ENCODE measurements at places on chromosomes 2 and 18.
A peak's percentile ranks its signal among the peaks of the same experiment; 100 is the strongest.

- peak; percentile 57 for DNase-seq
These were observed 1.4 kb downstream of the DNAJC10 start for GRCh38 chr2:182717416-182717815.

- no peak for DNase-seq
These were observed 83.4 kb downstream of the TTC27 start for GRCh38 chr2:32711219-32711618.

- DNase-seq = no peak
These were observed 31.1 kb downstream of the NAB1 start for GRCh38 chr2:190679813-190680591.

- DNase-seq = no peak
These were observed 67.2 kb upstream of the RAB6C start for GRCh38 chr2:129912066-129912820.

- DNase-seq = no peak
These were observed 396.3 kb downstream of the CBLN2 start for GRCh38 chr18:72147830-72148229.

DNA sequence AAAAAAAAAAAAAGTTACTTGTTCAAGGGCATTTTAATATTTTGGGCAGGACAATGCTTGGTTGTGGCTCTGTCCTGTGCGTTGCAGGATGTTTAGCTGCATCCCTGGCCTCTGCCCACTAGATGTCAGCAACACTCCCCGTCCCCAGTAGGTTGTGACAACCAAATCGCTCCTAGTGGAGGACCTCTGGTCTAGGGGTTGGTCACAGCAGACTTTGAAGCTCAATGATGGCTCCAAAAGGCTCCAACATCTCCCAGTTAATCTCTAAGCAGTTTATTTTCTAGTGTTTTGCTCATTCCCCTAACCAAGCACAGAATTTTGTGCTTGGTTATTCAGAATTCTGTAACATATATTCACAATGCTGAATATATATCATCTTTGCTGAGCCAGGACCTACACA lies 67.0 kb downstream of the CHRNA1 start:
- peak; percentile 18 for DNase-seq

DNA sequence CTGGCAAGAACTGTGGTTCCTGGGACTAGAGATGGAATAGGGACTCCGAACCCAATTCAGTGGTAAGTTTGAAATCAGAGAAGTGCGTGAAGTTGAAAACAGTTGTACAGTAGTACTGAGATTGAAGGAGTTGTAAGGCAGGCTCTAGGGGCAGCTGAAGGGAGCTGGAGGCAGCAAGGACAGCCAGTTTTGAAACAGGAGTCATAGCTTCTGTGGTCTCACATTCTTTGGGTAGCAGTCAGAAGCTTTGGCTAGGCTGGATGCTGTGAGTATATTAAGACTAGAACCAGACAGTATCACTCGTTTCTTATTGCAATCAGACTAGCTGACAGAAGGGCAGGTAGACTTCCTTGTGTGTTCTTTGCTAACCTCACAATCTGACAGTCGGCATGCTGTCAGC lies 64.5 kb upstream of the ADAM23 start:
- no peak for DNase-seq

DNA sequence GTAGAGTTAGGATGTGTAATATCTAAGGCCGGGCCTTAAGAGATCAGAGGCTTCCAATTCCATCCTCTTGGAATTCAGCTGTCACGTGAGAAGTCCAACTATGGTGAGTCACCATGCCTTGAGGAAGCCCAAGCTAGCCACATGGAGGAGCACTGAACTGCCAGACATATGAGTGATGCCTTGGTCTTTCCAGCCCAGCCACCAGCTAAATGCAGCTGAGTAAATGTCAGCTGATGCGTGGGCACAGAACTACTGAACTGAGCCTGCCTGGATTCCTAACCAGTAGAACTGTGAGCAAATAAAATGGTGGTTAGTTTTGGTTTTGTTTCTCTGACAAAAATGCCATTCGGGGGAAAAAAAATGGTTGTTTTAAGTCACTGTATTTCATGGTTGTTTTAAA lies 153.7 kb upstream of the SERTAD2 start:
- peak; percentile 63 for DNase-seq

DNA sequence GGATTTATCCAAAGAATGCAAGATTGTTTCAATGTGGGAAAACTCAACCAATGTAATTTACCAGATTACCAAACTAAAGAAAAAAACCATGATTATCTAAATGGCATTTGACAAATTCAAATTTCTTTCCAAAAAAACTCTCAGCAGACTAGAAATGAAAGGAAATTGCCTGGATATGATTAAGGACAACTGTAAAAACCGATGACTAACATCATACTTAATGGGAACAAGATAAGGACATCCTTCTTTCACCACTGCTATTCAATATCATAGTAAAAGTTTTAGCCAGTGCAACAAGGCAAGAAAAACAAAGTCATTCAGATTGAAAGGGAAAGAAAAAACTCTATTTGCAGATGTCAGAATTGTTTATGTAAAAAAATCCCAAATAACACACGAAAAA lies 4.4 kb upstream of the CCDC150 start:
- no peak for DNase-seq

DNA sequence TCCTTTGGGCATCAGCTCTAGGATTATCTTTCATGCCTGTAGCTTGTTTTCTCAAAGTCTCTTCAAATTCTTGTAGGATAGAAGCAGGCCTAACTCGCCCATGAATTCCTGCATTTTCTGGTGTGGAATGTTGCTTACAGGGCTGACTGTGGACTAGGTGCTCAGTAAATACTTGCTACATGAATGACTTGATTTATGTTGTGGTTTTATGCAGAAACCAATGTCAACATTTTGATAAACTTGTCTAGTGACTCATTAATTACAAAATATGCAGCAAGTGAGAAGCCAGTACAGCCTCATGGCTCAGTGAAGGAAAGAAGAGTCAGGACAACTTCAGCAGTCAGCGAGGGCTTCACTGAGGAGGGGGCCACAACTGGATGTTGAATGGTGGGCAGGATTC lies 110.6 kb upstream of the SIX2 start:
- no peak for DNase-seq

- no peak for DNase-seq
These were observed 28.1 kb downstream of the SLC1A4 start for GRCh38 chr2:65017335-65017734.

GRCh38 chr2:46164529-46165301 lies 132.5 kb upstream of the EPAS1 start:
- DNase-seq = no peak

- no peak for DNase-seq
These were observed 136.7 kb downstream of the ANTXR1 start for GRCh38 chr2:69149631-69150215.

- no peak for DNase-seq
These were observed 69.9 kb upstream of the DLX2 start for GRCh38 chr2:172172513-172173173.

DNA sequence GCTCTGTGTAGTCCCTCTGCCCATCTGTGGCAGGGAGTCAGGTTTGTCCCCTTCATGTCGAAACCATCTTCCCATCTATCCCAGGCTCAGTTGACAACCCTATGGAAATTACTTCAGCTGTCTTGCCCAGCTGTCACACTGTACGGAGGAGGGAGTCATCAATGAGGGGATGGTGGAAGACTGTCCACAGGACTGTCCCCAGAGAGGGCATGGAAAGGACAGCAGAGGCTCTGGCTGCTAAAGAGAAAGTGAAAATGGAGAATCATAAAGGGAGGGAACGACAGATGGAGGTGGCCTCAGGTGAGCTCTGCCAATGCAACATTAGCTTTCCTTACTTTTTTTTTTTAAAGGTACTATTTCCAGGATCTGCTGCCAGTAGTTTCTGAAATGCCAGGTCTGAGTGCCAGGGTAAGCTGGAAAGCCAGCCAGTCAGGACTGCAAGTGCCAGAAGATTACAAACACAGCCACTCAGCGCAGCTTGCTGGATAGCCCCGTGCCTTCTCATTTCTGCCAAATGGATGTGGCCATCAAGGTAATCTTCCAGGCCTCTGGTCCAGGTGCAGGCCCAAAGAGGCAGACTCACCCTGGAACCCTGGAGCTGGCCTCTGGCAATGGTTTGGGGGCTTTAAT lies 192.8 kb downstream of the AGPS start:
- no peak for DNase-seq

DNA sequence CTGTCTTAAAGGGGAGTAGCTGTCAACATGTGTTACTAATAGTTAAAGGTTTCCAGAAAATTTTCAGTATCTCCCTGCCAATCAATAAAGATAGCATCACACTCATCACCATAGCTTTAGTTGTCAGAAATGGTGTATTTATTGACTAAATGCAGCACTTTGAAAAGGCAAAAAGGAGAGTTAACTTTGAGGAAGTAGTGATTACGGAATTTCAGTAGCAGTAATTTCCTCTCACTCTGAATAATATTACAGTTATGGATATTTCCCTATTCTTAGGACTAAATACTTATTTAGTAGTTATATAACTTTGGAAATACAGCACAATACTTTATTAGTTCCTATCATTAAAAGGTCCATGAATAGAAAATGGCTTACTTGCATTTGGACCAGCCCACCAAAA lies 250.5 kb downstream of the CAMKMT start:
- no peak for DNase-seq

DNA sequence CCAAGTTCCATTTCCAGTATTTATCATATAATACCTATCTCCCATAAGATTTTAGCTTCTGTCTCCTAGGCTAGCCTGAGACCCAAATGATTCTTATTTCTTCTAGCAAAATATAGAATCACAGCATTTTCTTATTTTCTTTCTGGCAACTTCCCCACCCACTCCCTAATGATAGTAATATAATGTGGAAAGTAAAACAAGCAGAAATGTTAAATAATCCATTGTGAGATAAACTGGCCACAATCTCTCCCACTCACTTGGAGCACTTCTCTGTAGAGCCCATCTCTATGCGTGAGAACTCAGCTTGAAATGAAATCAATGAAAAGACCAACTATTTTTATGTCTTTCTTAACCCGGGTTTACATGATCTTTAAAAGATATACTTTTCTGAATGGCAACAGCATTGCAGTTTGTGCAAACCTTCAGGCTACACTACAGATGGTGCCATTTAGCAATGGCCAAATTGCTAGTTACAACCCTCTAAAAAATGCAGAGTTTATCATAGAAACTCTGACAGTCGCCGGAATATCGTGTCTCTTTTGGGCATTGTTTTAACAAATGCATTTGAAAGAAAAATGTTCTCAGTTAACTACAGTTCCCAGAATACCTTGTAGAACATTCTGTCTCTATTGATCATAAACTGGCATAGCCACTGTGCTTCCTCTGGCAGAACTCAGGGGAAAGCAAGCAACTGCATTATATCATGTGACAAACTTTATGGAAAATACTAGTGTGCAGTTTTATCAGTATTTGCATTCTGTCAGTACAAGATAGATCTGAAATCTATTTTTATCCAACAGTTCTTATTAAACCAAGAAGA lies 1407.4 kb upstream of the ZEB2 start:
- DNase-seq = no peak

GRCh38 chr2:40451918-40452605 lies at the start of gene SLC8A1:
SLC8A1 (minus strand) TSS chr2:40452090.
- no peak for DNase-seq

- DNase-seq = no peak
These were observed 40.4 kb downstream of the GRHL1 start for GRCh38 chr2:9991829-9992273.

- no peak for DNase-seq
These were observed 57.7 kb downstream of the BIN1 start for GRCh38 chr2:127048969-127049897.

DNA sequence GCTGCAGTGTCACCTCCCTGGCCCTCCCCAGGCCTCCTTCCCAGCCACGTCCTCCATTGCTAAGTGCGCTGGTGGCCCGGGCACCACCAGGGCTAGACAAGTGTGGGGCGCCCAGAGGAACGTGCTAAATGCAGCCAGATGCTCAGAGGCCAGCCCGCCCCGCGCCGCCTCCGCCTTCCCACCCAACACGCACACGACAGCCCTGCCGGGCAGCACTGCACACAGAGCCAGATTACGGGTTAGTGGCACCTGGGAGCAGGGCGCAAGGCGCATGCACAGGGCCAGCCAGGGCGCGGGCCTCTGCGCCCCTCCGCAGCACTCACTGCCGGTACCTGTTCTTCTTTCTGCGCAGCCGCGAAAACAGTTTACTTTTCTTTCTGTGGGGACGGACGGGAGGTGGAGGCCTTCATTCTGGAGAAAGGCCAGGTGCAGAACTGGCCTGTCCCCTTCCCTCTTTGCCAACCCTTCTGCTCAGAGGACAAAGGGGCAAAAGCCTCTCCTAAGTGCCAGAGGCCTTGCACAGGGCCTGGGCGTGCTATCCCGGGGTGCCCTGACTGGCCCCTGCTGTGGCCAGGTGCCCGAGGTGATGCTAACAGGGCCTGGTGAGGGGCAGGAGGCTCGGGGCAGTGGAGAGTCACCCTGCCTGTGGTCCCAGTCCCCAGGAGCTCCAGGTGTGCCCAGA lies 46.5 kb downstream of the BIN1 start:
- DNase-seq = no peak

- no peak for DNase-seq
These were observed 1096.1 kb upstream of the NRXN1 start for GRCh38 chr2:52128081-52128480.
